Body of pancreas (tissue), 4 donors: ENCODE measurements at places on chromosomes 11 and 22. TPM values are rescaled to one million over a fixed set of nuclear protein-coding genes. Genes with fewer than 3 reads are reported as not detected.

DNA sequence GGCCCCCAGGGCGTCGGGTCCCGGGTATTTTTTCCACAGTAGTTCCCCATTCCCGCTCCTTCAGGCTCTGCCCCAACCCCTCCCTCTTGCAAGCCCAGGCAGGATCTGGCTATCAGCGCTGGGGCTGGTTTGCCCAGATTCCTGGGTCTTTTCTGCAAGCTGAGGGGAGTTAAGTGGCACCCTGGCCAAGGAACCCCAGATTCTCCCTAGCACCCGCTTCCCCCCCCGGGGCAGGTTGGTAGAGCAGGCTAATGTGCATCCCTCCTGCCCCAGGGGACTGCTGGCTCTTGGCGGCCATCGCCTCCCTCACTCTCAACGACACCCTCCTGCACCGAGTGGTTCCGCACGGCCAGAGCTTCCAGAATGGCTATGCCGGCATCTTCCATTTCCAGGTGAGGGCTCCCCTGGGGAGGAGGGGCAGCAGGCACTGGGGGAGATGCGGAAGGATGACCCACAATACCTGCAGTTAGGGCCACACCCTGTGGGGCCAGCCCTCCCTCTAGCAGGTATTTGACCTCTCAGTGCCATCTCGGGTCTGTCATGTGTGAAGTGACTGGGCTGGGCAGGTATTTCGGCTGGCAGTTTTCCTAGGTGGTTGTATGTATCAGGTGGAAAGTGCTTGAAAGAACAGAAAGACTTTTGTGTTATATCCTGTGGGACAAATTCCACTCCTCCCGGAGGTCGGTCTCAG lies 1.6 kb downstream of the CAPN1 start:
- peak; percentile 84 for DNase-seq
- peak overlapping the region; percentile 98 for H3K27ac ChIP-seq
- no peaks in the 10 kb centered on the region for H3K27me3 ChIP-seq
- peaks cover 46% of the 10 kb centered on the region for H3K4me1 ChIP-seq
- H3K4me3 ChIP-seq: no peak overlapping the region
- H3K36me3 ChIP-seq: peaks cover 19% of the 10 kb centered on the region

Gene MMP10
- total RNA-seq: not detected

GRCh38 chr11:121588747-121589146 lies 136.0 kb upstream of the SORL1-AS1 start:
- DNase-seq: no peak
- H3K27ac ChIP-seq: no peak overlapping the region
- H3K27me3 ChIP-seq: no peaks in the 10 kb centered on the region
- no peak overlapping the region for H3K4me3 ChIP-seq
- H3K36me3 ChIP-seq: no peaks in the 10 kb centered on the region

Gene KCTD14
- total RNA-seq: 7.6 TPM

DNA sequence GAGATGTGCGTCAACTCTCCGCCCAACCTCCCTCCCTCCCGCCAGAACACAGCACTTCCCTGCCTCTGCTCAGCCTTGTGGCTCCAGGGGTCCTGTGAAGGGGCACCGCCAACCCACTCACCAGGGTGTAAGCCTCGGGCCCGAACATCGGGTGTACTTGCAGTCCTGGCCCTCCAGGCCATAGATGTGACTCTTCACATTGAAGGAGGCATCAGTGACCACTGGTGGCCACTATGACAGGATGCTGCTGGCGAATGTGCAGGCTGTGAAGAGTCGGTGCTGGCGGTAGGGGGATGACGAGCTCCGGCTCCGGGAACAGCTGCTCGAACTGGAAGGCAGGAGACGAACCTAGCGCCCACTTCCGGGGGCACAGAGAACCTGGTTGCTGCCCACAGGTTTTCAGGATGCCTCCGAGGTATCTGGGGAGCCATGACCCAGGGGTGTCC lies 97.4 kb downstream of the MED15 start:
- peaks cover 11% of the 10 kb centered on the region for H3K4me1 ChIP-seq
- no peaks in the 10 kb centered on the region for H3K36me3 ChIP-seq
- no peaks in the 10 kb centered on the region for H3K27me3 ChIP-seq

GRCh38 chr11:87889126-87889525 lies 286.1 kb downstream of the RAB38 start:
- no peak overlapping the region for H3K27ac ChIP-seq
- no peaks in the 10 kb centered on the region for H3K36me3 ChIP-seq
- H3K4me3 ChIP-seq: no peak overlapping the region
- no peaks in the 10 kb centered on the region for H3K27me3 ChIP-seq
- no peak for DNase-seq

Gene MUC2
- not detected for total RNA-seq

DNA sequence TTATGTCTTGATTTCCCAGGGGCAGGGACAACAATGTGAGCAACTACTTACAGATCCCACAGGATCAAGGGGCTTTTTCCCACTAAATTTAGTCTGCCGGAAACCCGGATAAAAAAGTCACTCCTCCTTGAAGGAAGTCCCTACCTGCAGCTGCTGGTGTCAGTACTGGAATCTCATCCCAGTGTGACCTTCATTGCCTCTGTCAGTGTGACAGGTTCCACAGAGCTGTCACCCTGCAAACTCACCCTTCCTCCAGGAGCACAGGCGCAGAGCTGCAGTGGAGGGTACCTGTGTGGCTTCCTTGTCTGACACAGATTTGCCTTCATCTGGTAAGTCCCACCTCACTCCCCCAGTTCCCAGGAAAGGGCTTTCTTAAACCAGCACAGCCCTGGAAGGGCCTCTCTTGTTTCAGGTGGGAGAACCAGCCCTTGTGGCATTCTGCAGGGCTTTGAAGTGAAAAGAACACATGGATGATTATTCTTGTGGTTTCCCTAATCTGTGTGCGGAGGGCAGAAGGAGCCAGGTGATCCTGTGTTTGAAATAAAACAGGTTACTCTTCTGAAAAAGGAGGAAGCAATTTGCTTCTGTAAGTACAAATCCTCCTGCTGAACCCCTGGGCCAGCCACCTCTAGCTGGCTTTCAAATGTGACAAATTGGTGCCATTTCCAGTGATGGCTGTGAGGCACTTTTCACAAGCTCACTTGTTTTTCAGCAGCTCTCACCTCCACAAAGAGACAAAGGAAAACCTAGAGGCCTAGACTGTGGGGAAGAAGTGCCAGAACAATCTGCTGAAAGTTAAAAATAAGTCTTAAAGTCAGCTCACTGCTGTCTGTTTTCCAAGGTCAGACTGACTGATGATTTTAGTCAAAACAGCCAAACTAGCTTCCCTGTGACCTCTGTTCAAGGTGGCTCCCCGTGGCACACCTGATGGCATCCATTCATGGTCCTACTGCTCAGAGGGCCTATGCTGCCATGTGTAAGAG lies 9.2 kb upstream of the PRSS23 start:
- DNase-seq: no peak
- no peak overlapping the region for H3K4me3 ChIP-seq
- no peaks in the 10 kb centered on the region for H3K36me3 ChIP-seq
- H3K27me3 ChIP-seq: no peaks in the 10 kb centered on the region
- peak overlapping the region; percentile 12 for H3K27ac ChIP-seq

Gene UBQLN3
- not detected for total RNA-seq

Gene MMP12
- total RNA-seq: not detected

- no peak overlapping the region for H3K27ac ChIP-seq
- H3K4me1 ChIP-seq: peaks cover 5% of the 10 kb centered on the region
- no peak overlapping the region for H3K4me3 ChIP-seq
- H3K36me3 ChIP-seq: no peaks in the 10 kb centered on the region
These were observed 90.3 kb upstream of the PITPNB start for GRCh38 chr22:28009272-28009827.

DNA sequence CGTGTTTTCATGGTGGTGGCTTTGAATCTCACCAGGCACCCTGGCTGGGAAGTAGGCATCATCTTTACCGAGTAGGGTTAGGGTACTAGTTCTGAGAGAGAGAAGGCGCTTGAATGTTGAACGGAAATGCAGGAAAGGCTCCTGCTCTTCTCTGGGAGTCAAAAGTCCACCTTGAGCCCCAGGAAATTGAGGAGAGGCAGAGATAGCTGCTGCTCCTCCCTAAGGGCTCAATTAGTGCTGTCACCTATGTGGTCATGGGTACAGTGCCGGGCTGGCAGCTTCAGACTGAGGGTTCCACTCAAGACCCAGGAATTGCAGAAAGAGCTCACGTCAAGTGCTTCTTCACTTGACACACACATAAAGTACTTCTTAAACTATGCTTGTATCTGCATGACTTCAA lies 1.7 kb downstream of the CCDC157 start:
- H3K27me3 ChIP-seq: no peaks in the 10 kb centered on the region
- no peaks in the 10 kb centered on the region for H3K36me3 ChIP-seq
- peaks cover 36% of the 10 kb centered on the region for H3K4me1 ChIP-seq
- no peak for DNase-seq

GRCh38 chr11:86264649-86265048 lies 20.1 kb downstream of the EED start:
- H3K4me3 ChIP-seq: no peak overlapping the region
- no peaks in the 10 kb centered on the region for H3K4me1 ChIP-seq
- no peaks in the 10 kb centered on the region for H3K36me3 ChIP-seq
- no peaks in the 10 kb centered on the region for H3K27me3 ChIP-seq
- no peak overlapping the region for H3K27ac ChIP-seq

Gene CRYBB2
- not detected for total RNA-seq

- peaks cover 13% of the 10 kb centered on the region for H3K4me1 ChIP-seq
- no peaks in the 10 kb centered on the region for H3K36me3 ChIP-seq
- DNase-seq: no peak
These were observed 636.0 kb upstream of the ANO5 start for GRCh38 chr11:21556926-21557325.

GRCh38 chr11:109085708-109086373 lies 336.1 kb upstream of the C11orf87 start:
- H3K27ac ChIP-seq: no peak overlapping the region
- H3K4me3 ChIP-seq: no peak overlapping the region
- H3K27me3 ChIP-seq: no peaks in the 10 kb centered on the region
- no peak for DNase-seq

- no peaks in the 10 kb centered on the region for H3K4me1 ChIP-seq
- no peak overlapping the region for H3K4me3 ChIP-seq
- no peaks in the 10 kb centered on the region for H3K27me3 ChIP-seq
These were observed 51.0 kb upstream of the SEPTIN5 start for GRCh38 chr22:19663286-19663815.

Gene KCNA4
- total RNA-seq: 0.33 TPM

Gene HARBI1
- total RNA-seq: 2.0 TPM

- H3K4me1 ChIP-seq: peaks cover 28% of the 10 kb centered on the region
- H3K36me3 ChIP-seq: no peaks in the 10 kb centered on the region
- H3K4me3 ChIP-seq: no peak overlapping the region
These were observed 15.2 kb upstream of the SORL1-AS1 start for GRCh38 chr11:121467965-121468364.

GRCh38 chr11:126426106-126426505 lies 70.6 kb downstream of the ST3GAL4 start:
- no peak overlapping the region for H3K27ac ChIP-seq
- H3K4me1 ChIP-seq: peaks cover 9% of the 10 kb centered on the region
- no peak for DNase-seq
- no peaks in the 10 kb centered on the region for H3K27me3 ChIP-seq

DNA sequence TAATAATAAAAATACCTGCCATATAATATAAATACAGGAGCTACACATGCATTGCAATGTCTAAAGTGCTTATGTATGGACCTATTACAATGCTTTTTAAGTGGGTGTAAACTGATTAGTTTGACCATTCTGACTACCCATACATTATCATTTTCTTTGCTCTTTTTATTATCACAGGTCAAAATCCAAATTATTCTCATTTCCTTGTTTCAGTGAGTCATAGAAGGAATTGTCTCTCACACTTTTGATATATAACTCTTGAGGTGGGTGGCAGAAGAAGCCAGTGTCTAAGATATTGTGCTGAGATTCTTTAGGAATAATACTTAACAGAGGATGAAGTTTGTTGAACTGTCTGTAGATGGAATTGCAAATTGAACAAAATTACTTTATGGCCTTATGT lies 35.6 kb downstream of the GAS2 start:
- no peaks in the 10 kb centered on the region for H3K27me3 ChIP-seq
- H3K4me3 ChIP-seq: no peak overlapping the region
- peak overlapping the region; percentile 66 for H3K27ac ChIP-seq
- no peaks in the 10 kb centered on the region for H3K36me3 ChIP-seq
- peaks cover 21% of the 10 kb centered on the region for H3K4me1 ChIP-seq
- DNase-seq: no peak

- no peaks in the 10 kb centered on the region for H3K4me1 ChIP-seq
- H3K4me3 ChIP-seq: no peak overlapping the region
These were observed 626.5 kb upstream of the CHORDC1 start for GRCh38 chr11:90849312-90849711.

GRCh38 chr22:31977141-31977841 lies 33.0 kb downstream of the YWHAH start:
- H3K4me3 ChIP-seq: no peak overlapping the region
- H3K4me1 ChIP-seq: peaks cover 10% of the 10 kb centered on the region
- H3K36me3 ChIP-seq: no peaks in the 10 kb centered on the region
- DNase-seq: peak; percentile 81
- H3K27ac ChIP-seq: no peak overlapping the region

GRCh38 chr22:47175151-47176025 lies 412.9 kb downstream of the TBC1D22A start:
- H3K27ac ChIP-seq: no peak overlapping the region
- no peaks in the 10 kb centered on the region for H3K27me3 ChIP-seq
- DNase-seq: peak; percentile 6
- H3K4me3 ChIP-seq: no peak overlapping the region

DNA sequence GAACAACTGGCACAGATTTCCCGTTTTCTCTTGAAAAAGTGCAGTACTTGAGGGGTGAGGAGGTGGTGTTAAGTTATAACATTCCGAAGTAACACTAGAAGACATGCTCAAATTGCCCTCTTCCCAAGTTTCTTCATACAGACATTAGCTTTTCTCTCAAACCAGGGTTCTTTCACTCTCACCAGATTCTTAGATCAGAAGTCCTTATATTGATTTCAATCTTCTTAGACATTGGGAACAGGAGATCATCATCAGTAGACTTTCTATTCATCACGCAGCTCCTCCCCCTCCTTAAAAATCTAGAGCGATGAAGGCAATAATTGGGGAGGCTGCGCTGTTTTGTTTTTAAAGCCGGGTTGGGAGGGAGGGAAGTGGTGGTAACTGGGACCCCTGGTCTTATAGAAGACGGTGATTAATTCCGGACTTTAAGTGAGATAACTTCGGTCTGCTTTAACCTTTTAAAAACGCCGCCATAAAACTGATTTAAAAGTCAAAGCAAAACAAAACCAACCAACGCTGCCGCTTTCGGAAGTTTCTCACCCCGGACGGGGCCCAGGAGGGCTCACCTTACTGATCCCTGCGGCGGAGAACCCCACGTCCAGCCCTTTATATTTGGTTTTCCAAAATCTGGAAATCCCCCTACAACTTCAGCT lies 665 bp downstream of the USP28 start:
- H3K27me3 ChIP-seq: no peaks in the 10 kb centered on the region
- peaks cover 15% of the 10 kb centered on the region for H3K4me1 ChIP-seq
- no peak for DNase-seq
- H3K27ac ChIP-seq: peak overlapping the region; percentile 85

GRCh38 chr11:125372088-125372487 lies 124.0 kb downstream of the FEZ1 start:
- DNase-seq: no peak
- H3K4me3 ChIP-seq: no peak overlapping the region
- H3K4me1 ChIP-seq: peaks cover 28% of the 10 kb centered on the region
- H3K27me3 ChIP-seq: no peaks in the 10 kb centered on the region
- no peaks in the 10 kb centered on the region for H3K36me3 ChIP-seq
- no peak overlapping the region for H3K27ac ChIP-seq
